Activated naive CD8-positive, alpha-beta T cell treated with anti-CD3 and anti-CD28 coated beads for 36 hours (primary cell): ENCODE measurements at places on chromosomes 4 and X. TPM values are rescaled to one million over a fixed set of nuclear protein-coding genes. Genes with fewer than 3 reads are reported as not detected.

The TCP11X2 gene
- not detected for total RNA-seq

The ACSL4 gene
- total RNA-seq: 68.1 TPM

The SERTM2 gene
- not detected for total RNA-seq

- DNase-seq: no peak
- H3K27ac ChIP-seq: peak overlapping the region; percentile 75
- peak overlapping the region; percentile 73 for H3K4me3 ChIP-seq
- H3K27me3 ChIP-seq: peaks cover 3% of the 10 kb centered on the region
- no peaks in the 10 kb centered on the region for H3K36me3 ChIP-seq
Observed at GRCh38 chrX:40104985-40105834, 7.5 kb upstream of the BCOR start.

DNA sequence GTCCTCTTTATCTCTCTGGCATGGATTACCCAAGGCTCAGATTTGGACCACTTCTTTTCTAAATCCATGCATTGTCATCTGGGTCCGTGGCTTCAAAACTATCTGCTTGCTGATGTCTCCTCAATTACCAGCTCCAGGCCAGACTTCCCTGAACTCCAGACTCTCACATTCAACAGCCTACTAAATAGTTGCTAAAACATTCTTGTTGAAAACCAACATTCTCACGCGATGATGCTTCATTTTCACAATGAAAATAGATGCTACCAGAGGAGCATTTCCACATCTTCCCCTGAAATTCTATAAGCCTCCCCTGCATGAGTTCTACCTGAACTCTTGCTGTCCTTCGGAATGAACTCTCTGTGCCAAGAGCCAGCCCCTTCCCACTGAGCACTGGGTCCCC, 5.2 kb upstream of the TLR6 start:
- peaks cover 2% of the 10 kb centered on the region for H3K36me3 ChIP-seq
- peaks cover 9% of the 10 kb centered on the region for H3K27me3 ChIP-seq
- H3K4me3 ChIP-seq: no peak overlapping the region
- DNase-seq: no peak
- H3K27ac ChIP-seq: no peak overlapping the region

DNA sequence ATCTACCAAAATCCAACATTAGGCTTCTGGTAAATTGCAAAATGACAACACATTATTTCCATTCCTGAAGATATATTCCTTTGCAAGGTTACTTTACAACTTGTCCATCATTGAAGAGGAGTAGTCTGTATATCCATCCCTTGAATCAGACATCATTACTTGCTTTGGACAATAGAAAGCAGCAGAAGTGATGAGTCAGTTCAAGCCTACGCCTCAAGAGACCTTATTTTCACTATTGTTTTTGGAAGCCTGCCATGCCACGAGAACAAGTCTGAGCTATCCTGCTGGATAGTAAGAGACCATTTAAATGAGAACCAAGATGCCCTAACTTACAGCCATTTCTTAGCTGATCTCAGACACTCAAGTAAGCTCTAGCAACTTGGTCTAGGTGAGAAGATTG, 246.0 kb upstream of the HHIP start:
- DNase-seq: no peak
- no peak overlapping the region for H3K27ac ChIP-seq
- no peaks in the 10 kb centered on the region for H3K4me1 ChIP-seq
- H3K4me3 ChIP-seq: no peak overlapping the region
- H3K36me3 ChIP-seq: no peaks in the 10 kb centered on the region

DNA sequence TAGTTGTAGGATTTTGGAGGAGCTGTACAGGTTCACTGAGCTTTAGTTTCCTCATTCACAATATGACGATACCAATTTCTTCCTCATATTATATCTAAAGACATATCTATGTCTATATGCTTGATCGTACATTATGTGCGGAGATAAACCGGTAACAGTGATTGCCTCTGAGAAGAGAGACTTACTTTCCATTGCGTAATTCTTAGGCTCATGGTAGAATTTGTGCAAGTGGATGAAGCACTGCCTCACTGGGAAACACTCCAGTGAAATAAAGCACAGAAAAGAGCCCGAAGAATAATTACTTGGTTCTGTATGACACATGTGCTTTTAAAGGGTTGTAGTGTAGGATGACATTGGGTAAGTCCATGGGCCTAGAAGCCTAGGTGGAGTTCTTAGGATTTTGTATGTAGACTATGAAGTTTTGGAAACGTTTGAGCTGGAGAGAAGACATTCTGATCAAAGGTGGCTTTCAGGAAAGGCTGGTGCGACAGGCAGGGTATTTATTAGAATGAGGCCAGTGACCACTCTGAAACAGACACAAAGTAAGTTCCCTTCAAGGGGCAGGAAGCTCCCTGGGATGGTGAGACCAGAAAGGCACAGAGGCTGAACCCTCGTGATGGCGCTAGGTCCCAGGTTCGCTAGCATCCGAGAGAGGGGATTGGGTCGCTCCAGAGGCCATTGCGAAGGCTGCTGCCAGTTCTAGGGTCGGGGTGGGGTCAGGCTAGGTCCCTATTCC, 649 bp upstream of the VBP1 start:
- DNase-seq: no peak
- H3K36me3 ChIP-seq: peaks cover 11% of the 10 kb centered on the region
- H3K27me3 ChIP-seq: no peaks in the 10 kb centered on the region
- peak overlapping the region; percentile 89 for H3K27ac ChIP-seq
- H3K4me1 ChIP-seq: peaks cover 17% of the 10 kb centered on the region

DNA sequence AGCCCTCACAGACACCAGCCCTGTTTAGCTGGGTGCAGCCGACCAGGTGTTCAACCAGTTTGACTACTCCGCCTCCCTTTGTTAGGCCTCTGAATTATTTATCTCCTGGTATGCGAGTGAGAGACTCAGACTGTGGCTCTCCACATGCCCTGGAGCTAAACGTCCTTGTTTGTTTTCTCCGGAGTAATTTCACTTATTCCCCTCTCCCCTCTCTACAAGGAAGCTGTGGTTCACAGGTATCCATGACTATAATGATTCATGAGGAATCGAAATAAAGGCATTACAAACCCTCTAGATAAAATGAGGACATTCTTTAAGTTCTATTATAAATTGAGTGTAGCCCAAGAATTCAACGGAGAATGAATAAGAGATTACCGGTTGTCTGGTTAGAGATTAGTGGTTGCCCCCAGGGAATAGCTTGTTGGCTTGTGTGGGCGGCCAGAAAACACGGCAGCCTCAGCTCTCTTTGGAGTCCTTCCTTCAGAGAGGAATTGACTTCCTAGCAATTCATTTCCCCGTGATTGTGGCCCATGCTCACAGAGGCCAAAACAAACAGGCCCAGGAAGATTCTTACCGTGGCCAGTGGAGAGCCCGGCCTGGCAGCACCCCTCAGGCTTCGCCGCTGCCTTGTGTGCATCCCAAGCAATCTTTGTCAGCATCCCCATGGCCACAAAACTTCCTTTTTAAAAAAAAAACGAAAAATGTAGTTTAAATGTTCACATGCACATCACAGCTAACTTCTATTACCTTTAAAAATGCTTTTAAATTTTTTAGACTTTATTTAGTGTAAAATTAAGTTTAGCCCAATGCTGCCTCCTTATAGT, 60.2 kb upstream of the CBR4 start:
- no peak for DNase-seq
- H3K27ac ChIP-seq: no peak overlapping the region
- H3K27me3 ChIP-seq: no peaks in the 10 kb centered on the region
- H3K36me3 ChIP-seq: no peaks in the 10 kb centered on the region
- no peaks in the 10 kb centered on the region for H3K4me1 ChIP-seq

DNA sequence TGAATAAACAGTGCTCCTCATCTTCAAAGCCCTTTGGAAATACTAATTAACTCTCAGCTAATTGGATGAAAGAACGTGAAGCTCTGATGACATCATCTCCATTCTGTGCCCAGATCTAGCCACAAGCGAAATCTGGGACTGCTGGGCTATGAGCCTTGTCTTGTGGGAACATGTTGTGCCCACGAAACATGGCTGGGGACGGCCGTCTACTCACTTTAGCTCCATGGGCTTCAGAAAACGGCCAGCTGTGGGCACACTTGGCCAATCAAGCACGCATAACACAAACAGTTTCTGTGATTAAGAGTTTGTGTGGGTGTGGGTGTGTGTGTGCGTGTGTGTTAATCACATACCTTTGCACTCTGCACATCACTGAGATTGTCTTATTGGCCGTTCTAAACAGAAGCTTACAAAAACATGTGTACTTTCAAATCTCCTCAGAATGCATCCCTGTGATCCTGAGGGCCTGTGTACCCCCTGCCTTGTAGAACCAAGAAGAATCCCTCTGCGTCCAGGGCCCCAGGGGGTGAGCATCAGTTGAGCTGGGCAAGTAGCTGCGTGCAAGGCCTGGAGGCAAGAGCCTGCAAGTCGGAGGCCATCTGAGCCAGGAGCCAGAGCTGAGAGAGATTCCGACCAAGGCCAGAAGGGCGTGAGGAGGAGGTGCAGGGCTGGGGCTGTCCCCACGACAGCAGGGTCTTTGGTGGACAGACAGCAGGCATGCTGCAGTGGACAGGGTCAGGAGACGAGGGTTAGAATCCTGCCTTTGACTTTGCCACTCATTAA, 18.7 kb upstream of the ZNF185 start:
- H3K4me1 ChIP-seq: no peaks in the 10 kb centered on the region
- H3K4me3 ChIP-seq: no peak overlapping the region
- peaks cover 1% of the 10 kb centered on the region for H3K27me3 ChIP-seq
- DNase-seq: no peak

GRCh38 chr4:53767482-53767881, 176.2 kb upstream of the LNX1 start:
- no peaks in the 10 kb centered on the region for H3K4me1 ChIP-seq
- H3K27me3 ChIP-seq: no peaks in the 10 kb centered on the region
- H3K4me3 ChIP-seq: no peak overlapping the region
- no peaks in the 10 kb centered on the region for H3K36me3 ChIP-seq
- H3K27ac ChIP-seq: no peak overlapping the region
- no peak for DNase-seq

DNA sequence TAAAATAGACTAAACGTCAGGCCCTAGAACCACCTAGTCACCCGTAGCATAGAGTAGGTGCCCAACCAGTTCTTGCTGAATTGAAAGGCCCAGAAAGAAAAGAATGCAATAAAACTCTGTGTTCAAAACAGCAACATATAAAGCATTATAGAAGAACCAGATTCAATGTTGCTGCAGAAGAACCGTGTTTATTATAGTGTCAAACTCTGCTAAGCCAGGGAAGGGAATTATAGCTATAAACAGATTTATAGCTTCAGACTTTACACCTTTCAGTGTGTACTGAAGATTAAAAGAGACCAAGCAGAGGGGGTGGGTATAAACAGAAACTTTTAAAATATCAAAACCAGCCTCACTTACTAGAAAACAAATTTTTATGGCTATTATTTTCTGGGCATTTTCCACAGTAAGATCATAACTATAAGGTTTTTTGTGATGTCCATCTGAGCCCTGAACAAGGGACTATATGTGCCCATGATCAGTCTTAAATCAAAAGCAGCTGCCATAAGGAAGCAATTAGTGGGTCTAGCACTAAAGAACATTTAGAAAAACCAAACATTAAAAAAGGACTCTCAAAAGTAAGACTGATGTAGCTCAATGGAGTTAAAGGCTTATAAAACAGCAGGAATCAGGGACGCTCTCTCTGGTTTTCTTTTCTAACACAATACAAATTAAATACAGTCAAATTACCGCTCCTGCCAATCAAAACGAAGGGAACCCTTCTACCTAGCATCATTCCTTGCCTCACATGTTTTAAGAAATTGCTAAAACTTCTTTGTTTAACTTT, 219.7 kb upstream of the ETNPPL start:
- H3K4me1 ChIP-seq: peaks cover 6% of the 10 kb centered on the region
- no peak overlapping the region for H3K4me3 ChIP-seq
- H3K36me3 ChIP-seq: no peaks in the 10 kb centered on the region
- H3K27me3 ChIP-seq: peaks cover 14% of the 10 kb centered on the region

DNA sequence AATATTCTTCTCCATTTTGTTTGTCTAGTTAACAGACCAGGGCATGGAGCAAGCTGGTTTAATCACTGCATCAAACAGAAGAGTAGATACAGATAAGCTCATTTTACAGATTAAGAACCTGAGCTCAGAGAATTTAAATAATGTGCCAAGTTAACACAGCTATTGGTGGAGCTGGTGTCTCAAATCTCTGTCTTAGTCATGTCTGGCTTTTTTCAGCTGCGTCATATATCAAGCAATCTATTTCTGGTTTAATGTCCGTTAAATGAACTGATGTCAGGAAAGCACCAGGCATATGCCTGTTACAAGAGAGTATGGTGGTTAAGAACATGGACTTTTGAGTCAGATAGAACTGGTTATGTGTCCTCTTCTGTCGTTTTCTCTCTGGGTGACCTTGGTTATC, 79.8 kb upstream of the ADGRA3 start:
- no peak for DNase-seq
- H3K27ac ChIP-seq: no peak overlapping the region
- no peaks in the 10 kb centered on the region for H3K27me3 ChIP-seq
- no peaks in the 10 kb centered on the region for H3K36me3 ChIP-seq
- H3K4me3 ChIP-seq: no peak overlapping the region

DNA sequence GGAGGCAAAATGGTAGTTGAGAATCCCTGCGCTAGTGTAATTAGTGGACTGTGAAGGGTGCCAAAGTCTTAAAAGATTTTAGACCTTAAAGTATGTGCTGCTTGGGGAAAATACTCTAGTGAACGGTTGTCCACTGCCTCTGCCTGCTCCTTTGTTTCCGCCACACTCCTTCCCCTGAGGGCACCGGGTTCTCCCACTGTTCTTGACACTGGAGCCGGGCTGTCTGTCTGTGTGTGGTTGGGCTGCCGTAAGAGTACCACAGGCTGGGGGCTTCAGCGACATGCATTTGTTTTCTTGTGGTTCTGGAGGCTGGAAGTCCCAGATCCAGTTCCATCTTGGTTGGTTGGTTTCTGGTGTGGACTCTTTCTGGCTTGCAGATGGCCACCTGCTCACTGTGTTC, 76.2 kb downstream of the CLDN34 start:
- H3K27me3 ChIP-seq: no peaks in the 10 kb centered on the region
- DNase-seq: no peak
- peaks cover 9% of the 10 kb centered on the region for H3K4me1 ChIP-seq
- H3K4me3 ChIP-seq: no peak overlapping the region
- H3K27ac ChIP-seq: no peak overlapping the region

DNA sequence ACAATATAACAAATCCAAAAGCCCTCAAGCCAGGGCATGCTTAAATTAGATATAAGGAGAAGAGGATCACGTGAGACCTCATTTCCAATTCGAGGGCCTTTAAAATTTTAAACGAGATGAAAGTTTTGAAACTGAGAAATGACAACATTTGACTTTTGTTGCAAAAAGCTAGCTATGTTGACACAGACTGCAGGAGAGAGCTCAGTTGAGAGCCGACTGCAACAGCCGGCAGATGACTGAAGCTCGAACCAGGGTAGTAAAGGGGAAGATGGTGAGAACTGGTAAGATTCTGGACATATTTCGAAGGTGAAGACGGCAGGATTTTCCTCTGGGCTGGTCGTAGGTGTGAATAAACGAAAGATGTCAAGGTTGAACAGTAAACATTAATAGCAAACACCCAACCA, 773 bp downstream of the PRMT9 start:
- H3K36me3 ChIP-seq: peaks cover 6% of the 10 kb centered on the region
- H3K27ac ChIP-seq: peak overlapping the region; percentile 93
- H3K4me3 ChIP-seq: peak overlapping the region; percentile 98
- peaks cover 25% of the 10 kb centered on the region for H3K4me1 ChIP-seq
- DNase-seq: no peak
